RKO (cell line): ENCODE measurements at places on chromosomes 3 and 15.

GRCh38 chr3:195096484-195097330 lies 174.3 kb downstream of the XXYLT1 start:
- no peak for DNase-seq

DNA sequence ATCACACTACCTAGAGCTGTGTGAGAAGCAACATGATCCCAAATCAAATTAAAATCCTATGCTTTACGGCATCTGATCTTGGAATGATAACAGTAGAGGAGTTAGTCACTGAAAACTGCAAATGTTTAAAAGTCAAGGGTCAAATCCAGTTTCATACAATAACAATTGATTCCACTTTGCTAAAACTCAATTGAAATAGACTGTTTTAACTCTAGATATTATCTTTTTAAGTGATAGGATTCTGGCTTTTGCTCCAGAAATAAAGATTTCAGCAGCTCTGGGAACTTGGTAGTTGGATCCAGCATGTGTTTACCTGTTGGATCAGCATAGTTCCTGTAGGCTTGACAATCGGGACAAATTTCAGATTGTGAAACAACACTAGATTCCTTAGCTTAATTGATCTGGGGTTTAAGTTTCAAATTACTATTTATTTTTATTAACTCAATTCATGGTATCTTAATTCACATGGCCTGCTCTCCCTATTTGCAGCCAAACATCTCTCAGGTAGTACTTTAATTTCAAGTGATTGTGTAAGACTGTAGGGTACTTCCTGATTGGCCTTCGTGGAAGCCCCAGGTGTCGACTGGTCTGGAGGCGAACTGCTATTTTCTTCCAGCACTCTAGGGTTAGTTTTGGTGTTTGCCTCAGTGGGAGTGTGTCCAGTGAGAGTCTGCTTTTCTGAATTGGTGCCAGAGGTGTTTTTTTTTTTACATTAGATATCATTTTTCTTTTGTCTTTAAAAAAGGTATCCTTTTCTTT lies 16.6 kb downstream of the NFKBIZ start:
- peak; percentile 20 for DNase-seq

DNA sequence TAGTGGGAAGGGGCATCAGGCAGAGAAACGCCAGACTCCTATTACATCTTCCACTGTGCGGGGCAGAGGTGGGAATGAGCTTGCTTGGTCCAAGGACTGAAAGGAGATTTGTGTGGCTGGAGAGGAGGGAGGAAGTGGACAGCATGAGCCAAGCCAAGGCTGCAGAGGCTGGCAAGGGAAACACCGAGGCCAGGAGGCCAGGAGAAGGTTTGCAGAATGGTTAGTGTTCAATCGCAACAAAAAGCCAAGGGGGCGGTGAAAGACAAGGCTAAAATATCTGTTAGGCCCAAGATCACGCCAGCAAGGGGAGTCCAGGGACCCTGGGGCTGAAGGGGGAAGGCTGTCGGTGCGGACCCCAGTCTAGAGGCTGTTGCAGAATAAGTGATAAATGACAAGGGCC lies 75.8 kb downstream of the CPN2 start:
- no peak for DNase-seq

DNA sequence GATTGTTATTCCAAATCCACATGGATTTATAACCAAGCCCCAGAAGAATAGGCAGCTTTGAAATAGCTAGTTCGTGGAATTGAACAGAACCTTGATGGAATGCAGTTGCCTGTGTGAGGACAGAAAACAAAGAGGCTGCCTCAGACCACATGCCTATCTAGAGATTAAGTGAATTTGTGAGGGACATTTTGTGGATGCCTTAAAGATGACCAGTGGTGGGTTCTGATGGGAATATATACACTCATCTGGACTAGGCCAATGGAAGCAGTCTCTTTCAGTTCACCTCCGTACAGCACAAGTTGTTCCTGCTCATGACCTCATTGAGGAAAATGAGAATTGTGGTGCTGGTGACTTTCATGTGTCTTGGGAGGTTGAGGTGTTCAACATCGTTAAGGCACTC lies 63.2 kb upstream of the PYDC2 start:
- DNase-seq: no peak
